Activated T-cell treated with anti-CD3 and anti-CD28 coated beads for 24 hours (primary cell): ENCODE measurements at places on chromosomes 1 and 21.

DNA sequence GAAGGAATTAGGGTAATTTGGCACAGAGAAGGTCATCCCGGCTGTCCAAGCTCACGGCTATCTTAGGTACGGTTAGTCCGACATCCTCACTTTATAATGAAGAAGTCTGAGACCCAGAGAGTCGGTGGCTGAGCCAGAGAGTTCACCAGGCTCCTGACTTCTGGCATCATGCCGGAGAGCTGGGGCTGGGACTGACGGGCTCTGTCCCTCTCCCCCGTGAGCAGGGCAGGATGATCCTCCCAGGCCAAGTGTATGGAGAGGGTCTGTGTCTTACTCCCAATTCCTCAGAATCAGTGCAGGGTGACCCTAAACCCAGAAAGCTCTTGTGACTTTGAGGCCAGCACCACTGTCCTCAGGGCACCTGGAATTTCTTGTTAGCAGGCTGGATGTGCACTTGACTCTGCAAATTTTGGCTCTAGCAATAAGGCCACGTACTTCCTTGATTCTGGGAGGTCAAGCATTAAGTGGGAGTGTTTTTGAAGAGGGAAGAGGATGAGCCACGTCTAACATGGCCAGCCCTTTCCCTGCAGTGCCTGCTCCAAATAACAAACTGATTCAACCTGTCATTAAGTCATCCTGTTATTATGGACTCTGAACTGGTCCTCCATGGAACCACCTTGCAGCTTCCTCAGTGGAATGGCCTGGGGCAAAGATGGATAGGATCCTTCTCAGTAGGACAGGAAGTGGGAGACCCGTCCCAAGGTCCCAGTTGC is 20.8 kb upstream of the BTG2 start:
- DNase-seq: no peak

DNA sequence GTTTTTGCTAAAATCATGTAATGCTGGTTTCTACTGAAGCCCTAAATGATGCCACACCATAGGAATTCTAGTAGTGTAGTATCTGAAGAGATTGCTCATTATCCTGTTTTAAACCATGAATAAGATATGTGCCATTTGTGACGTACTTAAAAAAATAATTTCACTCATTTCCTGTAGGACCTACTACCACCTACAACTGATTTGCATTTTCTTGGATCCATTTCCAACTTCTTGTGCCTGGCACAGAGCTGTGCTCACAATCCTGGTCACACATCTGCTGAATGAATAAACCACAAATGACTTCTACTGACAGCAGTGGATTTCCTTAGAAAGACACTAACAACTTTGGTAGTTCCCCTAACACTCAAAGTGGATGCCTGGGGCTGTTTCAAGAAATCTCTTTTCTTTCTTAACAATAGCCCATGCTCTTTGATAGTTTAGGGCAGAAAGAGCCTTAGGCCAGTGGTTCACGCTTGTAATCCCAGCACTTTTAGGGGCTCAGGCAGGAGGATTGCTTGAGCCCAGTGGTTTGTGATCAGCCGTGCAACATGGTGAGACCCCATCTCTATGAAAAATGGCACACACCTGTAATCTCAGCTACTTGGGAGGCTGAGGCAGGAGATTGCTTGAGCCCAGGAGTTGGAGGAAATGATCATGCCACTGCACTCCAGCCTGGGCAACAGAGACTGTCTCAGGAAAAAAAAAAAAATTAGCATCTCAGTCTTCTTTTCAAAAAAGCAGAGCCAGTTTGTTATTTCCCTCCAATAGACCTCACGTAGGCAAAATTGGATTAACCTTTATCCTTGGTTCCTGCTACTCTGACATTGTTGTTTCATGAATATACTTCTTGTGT is 13.0 kb upstream of the BATF3 start:
- DNase-seq: no peak

DNA sequence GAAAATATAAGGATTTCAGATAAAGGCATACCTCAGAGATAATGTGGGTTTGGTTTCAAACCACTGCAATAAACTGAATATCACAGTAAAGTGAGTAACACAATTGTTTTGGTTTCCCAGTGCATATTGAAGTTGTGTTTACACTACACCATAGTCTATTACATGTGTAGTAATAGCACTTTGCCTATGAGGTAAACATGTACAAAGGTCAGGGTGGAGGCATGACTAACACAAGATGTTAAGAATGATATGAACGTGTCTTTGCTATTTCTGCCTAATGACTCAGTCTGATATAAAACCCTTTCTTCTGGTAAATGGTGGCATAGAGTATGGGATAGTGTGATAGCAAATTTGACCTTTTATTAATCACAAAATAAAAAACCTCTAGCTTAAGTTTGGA is 621.5 kb upstream of the ADGRL2 start:
- DNase-seq: no peak

- DNase-seq: no peak
Observed at GRCh38 chr1:94755675-94756074, 64.5 kb upstream of the SLC44A3 start.

GRCh38 chr1:55364216-55364615 is 149.1 kb upstream of the USP24 start:
- DNase-seq: no peak

DNA sequence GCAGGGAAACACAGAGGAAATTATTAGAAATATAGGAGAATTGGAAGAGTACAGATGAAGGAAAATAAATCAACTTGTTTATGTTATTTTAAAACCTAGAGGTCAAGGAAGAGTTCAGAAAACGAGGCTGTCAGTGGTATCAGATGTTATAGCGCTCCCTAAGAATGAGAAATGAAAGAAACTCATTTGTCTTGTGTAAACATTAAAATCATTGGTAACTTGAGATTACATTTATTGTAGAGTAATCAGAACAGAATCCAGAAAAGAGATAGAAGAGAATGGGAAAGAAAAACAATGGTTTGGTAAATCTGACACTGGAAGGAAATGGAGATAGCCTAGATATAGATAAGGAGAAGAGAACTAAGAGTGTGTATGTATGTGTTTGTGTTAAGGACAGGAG is 106.4 kb downstream of the ATF6 start:
- DNase-seq: no peak

DNA sequence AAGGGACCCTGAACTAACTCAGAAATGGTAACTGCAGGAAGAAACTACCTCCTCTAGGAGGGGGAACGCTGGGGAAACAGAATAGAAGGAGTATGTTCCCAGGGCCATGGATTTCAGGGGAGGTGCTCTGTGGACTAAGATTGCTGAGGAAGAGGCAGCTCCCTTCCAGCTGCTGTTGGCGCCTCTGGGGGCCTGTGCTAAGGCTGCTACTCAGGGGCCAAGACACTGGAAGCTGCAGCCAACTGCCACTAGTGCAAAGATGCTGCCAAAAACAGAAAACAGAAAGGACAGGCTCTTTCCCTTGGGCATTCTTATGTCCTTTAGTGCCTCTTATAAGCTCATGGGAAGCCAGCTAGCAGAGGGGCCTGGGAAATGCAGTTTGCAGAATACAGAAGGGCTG is 58.0 kb upstream of the SGIP1 start:
- no peak for DNase-seq

DNA sequence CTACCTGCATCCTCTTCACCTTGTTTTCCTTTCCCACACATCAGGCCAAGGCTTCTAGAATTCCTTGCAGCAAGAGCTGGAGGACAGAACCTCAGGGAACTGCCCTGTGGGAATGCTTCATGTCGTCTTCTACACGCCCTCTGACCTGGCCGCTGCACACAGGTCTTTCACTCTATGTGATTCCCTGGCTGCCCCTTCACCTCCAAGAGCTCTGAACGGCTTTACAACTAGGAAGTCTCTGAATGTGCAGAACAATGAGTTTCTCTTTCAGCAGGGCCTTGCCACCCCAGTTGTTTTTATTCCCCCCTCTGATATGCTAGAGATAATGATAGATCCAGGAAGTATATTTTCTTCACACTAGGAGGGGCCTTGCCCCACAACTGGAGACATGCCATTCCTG is 142.6 kb downstream of the CLIC6 start:
- no peak for DNase-seq

DNA sequence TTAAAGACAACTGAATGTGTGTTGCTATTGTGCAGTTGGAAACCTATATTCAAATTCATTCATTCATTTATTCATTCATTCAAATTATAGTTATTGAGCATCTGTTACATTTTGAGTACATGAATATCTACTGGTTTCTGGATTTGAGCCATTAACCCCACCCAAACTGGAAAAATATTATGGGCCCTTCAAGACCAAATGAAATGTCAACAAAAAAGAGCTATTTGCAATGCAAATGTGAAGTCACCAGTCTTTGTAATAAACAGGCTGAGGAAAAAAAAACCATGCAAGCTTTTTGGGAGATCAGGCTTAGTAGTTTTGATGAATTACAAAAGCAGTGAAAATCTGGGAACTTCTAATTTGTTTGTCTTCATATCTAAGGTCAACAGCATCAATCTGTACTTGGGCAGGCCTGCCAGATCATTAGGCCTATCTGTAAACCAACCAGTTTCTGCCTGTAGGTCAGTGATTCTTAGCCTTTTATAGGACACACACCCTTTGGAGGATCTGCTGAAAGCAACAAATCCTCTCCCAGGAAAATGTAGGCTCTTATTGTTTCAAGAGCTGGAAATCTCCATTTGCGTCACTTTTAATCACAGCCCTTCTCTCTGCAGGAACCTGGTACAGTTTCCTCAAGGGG is 134.7 kb downstream of the FAM78B start:
- no peak for DNase-seq

GRCh38 chr1:72516826-72517225 is 234.5 kb upstream of the NEGR1 start:
- DNase-seq: no peak
